Stimulated activated CD8-positive, alpha-beta memory T cell treated with anti-CD3 and anti-CD28 coated beads, Interleukin-2, amount 100 ng/mL, for 48 hours (primary cell): ENCODE measurements at places on chromosomes 3 and 15.

DNA sequence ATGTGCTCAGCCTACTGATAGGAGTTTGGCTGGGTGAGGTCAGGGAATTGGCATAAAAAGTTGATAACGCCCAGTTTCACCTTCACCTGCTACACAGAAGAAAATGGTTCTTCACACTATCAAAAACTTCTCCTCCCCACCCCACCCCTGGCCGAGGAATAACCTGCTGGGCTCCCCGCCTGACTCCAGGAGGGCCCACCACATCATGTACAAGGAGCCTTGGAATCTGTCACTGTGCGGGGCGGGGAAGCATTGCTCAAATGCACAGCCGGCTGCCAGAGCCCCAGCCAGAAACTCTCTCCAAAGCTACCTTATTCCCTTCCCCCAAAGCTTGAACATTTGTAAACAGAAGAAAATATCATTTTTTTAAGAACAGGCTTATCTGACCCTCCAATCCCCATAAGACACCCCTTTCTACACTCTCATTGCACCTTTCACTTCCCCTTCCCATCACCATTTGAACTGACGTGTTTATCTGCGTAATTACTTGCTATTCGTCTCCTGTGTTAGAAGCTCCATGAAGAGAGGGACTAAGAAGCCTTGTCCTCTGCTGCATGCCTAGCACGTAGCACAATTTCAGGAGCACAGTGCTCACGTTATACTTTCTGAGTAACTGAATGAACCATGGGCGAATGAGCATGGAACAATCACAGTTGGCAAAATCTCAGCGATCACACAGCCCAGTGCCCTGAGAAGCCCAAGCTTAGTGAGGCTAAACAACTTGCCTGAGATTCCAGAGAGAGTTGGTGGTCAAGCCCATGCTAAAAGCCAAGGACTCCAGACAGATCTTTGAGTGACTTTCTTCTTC, 82.9 kb downstream of the HES1 start:
- DNase-seq = no peak

GRCh38 chr3:110598847-110599490, 472.6 kb upstream of the NECTIN3 start:
- no peak for DNase-seq

- no peak for DNase-seq
These were observed 94.1 kb downstream of the VGLL4 start for GRCh38 chr3:11549580-11550140.

DNA sequence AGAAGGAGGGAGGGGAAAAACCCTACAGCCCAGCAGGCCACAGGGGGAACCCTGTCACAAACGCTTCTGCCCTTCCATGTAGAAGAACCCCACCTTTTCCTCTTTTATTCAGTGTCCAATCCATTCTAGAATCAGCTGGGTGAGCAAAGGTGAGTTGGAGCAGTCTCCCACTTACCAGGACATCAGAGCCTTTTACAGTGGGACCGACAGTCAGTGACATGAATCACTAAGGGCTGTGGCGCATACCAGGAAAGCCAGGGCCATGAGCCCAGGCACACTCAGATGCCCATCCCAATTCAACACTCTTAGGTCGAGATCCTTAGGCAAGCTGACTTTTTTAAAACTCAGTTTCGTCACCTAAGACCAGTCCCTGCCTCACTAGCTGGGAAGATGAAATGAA, 146.1 kb downstream of the AQP9 start:
- DNase-seq = no peak

DNA sequence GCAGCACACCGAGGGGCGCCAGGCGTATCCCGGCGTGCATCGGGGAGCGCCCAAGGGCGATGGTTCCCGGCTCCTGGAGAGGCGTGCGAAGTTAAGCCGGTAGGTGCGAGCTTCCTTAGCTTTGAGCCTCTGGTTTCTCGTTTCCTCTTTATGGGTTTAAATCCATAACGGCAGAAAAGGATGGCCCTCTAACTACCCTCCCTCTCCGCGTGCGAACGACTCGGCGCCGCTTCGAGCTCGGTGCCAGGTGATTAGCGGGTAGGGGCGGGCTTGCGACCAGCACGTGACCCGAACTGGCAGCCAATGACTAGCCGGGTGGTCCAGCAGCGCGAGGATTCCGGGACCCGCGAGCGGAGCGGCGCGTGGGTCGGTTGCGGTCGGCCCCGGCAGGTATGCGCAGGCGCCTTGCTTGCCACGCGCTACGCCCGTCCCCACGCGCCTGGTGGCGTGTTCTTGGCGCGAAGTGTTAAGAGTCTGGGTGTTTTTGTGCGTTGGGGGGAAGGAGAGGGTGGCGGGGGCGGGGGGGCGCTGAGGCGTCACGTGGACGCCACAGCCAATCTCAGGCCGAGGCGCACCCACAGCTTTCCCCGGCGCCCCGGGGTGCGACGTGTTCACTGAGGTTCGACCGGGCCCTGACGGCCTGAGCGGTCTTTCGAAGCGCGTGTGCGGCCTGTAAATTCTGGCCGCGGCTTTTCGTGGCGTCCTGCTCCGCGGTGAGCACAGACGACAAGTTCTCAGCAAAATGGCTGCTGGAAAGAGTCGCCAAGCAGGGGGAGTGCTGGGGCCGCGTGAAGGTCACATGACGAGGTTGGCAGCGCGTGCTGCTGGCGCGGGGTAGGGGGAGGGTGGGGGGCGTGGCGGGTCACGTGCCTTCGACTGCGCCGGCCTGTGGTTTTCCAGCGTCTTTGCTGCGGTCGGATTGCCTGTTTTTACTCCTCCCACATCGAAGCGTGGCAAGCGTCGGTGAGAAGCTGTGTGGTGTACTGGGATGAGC, 38.7 kb upstream of the MGA start:
- peak; percentile 59 for DNase-seq

- no peak for DNase-seq
These were observed 67.0 kb downstream of the WWTR1 start for GRCh38 chr3:149590691-149591441.

- DNase-seq = no peak
These were observed 12.2 kb downstream of the CLN6 start for GRCh38 chr15:68217341-68217740.

GRCh38 chr15:92017882-92018534, 164.5 kb downstream of the SLCO3A1 start:
- DNase-seq = no peak

GRCh38 chr15:40790718-40791117, 16.2 kb upstream of the ZFYVE19 start:
- no peak for DNase-seq

DNA sequence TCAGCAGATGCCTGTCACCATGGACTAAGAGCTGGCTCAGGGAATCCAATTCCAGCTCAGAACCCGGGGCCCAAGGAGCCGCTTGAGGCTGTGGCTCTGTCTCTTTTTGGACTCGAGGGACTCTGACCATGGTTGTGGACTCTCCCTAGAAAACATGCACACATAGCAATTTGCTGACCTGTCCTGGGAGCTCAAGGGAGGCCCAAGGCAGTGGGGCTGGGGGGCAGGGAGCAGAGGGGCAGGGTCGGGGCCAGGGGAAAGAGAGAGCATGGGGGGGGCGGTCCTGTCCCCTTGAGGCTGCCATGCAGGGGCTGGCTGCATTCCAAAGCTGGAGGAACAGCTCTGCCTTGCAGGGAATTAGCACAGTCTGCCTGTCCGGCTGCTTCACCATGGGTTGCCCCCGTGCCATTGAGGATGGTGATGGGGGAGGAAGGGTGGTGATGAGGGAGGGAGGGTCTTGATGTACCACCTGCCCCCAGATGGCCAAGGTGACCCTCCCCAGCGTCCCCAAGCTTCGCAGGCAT, 190.1 kb downstream of the GOLGA6L6 start:
- DNase-seq = no peak

- DNase-seq = no peak
These were observed 181.6 kb upstream of the RASGRP1 start for GRCh38 chr15:38746211-38746610.

- peak; percentile 42 for DNase-seq
These were observed 585 bp downstream of the SLCO3A1 start for GRCh38 chr15:91853948-91854638.

DNA sequence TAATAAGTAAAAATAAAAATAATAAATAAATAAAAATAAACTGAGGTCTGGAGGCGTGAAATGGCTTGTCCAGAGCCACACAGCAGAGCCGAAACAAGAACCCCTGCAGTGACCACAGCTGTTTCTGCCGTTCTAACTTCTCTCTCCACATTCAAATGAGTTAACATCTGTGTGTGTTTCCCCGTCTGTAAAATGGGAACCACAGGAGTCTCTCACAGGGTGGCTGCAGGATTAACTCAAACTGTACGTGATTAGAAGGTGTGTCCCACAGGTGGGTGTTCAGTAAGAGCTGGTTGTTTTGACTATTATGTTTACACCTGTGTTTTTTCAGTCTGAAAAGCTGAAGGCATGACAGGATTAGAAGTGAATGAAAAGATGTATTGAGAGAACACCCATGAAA, 27.0 kb upstream of the MUC4 start:
- DNase-seq = no peak

DNA sequence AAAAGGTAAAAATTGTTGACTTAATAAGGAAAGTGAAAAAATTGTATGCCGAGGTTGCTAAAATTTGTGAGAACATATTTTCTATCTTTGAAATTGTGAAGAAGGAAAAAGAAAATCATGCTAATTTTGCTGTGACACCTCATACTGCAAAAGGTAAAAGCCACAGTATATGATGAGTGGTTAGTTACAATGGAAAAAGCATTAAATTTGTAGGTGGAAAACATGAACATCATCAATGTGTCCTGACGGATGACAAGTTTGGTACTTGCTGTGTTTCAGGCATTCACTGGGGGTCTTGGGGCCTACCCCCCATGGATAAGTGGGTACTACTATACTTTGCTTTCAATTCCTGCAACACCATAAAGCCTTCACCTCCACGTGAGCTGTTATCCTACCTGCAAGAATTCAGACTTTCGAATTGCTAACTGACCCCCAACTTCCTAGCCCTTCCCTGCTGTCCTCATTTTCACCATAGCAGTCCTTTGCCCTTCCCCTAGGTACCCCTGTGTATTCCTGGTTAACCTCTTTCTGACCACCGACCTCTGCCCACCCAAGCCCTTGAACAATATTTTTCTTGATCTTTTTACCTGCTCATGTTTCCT, 62.4 kb downstream of the RAB7A start:
- DNase-seq = no peak

- DNase-seq = no peak
These were observed 186.6 kb downstream of the SQOR start for GRCh38 chr15:45821390-45821789.

DNA sequence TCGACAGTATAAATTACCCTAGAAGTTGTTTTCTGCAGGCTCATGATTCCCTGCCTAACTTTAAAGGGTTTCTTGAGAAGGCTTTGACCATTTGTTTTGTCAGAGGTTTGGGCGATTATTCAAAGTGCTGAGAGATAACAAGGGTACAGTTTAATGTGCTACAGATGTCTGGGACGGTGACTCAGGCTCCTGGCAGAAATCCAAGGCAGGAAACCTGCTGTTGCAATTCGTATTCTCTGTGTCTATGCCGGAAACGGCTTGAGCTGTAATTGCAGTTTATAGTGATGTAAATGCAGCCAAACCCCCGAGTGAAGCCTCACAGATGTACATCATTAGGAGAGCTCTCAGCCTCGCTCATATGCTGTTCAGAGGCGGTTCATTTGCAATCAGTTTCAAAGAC, 65.6 kb downstream of the SYNPR start:
- peak; percentile 20 for DNase-seq

GRCh38 chr3:114451561-114452018, 157.8 kb downstream of the TIGIT start:
- DNase-seq = no peak

- no peak for DNase-seq
These were observed 8.6 kb downstream of the KLHL25 start for GRCh38 chr15:85785887-85786780.

DNA sequence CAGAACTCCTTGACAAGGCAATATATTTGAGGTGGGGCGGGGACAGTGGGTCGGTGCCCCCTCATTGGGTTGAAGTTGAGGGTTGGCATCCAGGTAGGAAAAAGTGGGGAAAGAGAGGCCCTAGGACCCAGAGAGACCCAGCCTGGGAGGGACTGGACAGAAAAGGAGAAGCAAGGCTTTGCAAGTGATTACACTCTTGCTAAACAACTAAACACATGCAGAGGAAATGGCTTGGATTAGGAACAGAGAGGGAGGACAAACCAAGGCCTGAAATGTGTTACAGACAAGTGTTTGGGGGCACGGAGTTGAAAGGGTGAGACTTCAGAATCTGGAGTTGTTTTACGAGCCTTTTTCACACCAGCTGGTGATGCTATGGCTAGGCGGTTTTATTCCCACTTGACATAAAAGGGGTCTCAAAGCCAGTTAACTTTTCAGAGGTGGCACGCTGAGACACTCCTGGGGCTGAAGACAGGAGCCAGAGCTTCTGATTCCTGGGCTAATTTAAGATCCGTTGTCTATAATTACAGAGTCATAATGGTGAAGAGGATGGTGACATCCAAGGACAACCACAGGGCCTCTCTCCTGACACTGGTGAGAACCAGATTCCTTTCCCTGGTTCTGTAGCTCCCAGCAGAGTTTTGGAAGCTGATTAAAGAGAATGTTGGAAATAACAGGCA, 7.7 kb upstream of the KCTD6 start:
- DNase-seq = no peak

- peak; percentile 75 for DNase-seq
These were observed 70.7 kb downstream of the SLC12A8 start for GRCh38 chr3:125141596-125142419.

GRCh38 chr15:38622908-38623307, 58.3 kb upstream of the RASGRP1 start:
- no peak for DNase-seq

DNA sequence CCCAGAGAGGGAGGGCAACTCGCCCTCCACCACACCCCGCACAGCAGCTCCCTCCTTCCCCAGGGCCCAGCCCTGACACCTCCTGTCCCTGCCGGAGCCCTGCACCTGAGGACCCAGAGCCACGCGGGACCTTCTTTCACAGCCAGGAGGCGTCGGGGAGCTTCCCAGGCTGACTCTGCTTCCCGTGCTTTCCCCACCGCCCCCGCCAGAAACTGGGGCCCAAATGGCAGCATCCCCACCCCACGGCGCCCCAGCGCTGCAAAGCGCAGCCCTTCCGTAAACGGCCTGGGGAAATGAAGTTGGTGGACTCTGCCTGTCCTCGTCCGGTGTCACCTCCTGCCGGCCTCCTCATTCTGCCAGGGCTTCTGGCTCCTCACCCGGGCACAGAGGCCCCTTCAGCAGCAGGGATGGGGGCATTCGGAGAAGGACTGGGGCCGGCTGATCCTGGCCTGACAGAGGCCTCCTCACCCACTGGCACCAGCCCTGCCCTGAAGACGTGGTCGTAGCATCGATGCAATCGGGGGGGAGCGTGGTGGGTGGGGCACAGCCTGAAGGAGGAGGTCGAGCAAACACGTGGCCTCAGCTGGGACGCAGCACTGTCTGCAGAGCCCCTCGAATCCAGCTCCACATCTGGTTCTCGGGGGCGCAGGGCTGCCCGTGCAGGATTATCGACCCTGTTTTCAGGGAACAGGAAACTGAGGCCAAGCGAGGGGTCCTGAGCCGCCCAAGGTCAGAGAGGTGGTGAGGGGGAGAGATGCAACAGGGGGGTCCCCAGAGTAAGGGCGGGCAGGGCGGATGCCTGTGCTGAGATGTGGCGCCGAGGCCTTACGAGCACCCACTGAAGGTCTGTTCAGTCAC, 235.4 kb downstream of the XXYLT1 start:
- DNase-seq = no peak

DNA sequence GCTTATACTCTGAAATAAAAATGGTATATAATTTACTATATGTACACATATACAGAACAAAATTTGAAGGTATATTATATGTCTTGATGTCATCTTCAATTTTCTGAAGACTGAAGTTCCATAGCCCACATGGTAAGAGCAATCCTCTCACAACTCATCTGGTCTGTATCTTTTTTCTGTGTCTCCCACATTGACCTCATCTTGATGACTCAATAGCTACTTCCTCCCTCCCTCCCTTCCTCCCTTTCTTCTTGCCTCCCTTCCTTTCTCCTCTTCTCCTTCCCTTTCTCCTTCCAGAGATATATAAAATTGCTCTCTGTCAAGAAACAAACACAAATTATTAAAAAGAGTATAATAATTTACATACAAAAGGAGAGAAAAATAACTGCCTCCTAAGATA, 268.5 kb downstream of the SQOR start:
- DNase-seq = no peak
